ENCODE measurements at places on chromosomes 11 and 22. TPM values are rescaled to one million over a fixed set of nuclear protein-coding genes. Genes with fewer than 3 reads are reported as not detected.

ATG16L2 gene
- total RNA-seq: 9.2 TPM

RIBC2 gene
- 0.30 TPM for total RNA-seq

BCO2 gene
- 12.2 TPM for total RNA-seq

FAT3 gene
- 2.0 TPM for total RNA-seq

APOL5 gene
- total RNA-seq: not detected

CCDC134 gene
- 7.5 TPM for total RNA-seq

DCHS1 gene
- 10.4 TPM for total RNA-seq

OOSP3 gene
- total RNA-seq: not detected

ESAM gene
- 0.37 TPM for total RNA-seq

TBX10 gene
- total RNA-seq: not detected

SGSM1 gene
- not detected for total RNA-seq

SLC25A18 gene
- not detected for total RNA-seq

PGM2L1 gene
- total RNA-seq: 12.5 TPM

ENTHD1 gene
- not detected for total RNA-seq

UPB1 gene
- total RNA-seq: 0.30 TPM

RPUSD4 gene
- total RNA-seq: 24.6 TPM

C22orf31 gene
- total RNA-seq: not detected

MPEG1 gene
- total RNA-seq: not detected

ZDHHC8 gene
- 32.7 TPM for total RNA-seq

SCUBE2 gene
- 1.8 TPM for total RNA-seq

PIK3C2A gene
- 110 TPM for total RNA-seq

SCT gene
- total RNA-seq: not detected

OR52I2 gene
- not detected for total RNA-seq

CHRM1 gene
- total RNA-seq: not detected

PHF21B gene
- total RNA-seq: not detected

KCNK4 gene
- total RNA-seq: not detected

EHD1 gene
- 40.4 TPM for total RNA-seq

OR2AG2 gene
- 0.28 TPM for total RNA-seq

DEFB131B gene
- total RNA-seq: not detected

HBG2 gene
- not detected for total RNA-seq

MOV10L1 gene
- total RNA-seq: 14.8 TPM

HEPN1 gene
- total RNA-seq: 0.09 TPM

TNRC6B gene
- 18.1 TPM for total RNA-seq

EMID1 gene
- total RNA-seq: not detected

TRIM49 gene
- total RNA-seq: not detected

ATF4 gene
- total RNA-seq: 221 TPM

ROBO4 gene
- total RNA-seq: 0.46 TPM

SPTY2D1 gene
- 19.0 TPM for total RNA-seq

MUC15 gene
- total RNA-seq: not detected

DEPDC7 gene
- 8.9 TPM for total RNA-seq

MFRP gene
- total RNA-seq: not detected

SLC25A45 gene
- total RNA-seq: 1.5 TPM

CCDC89 gene
- 2.5 TPM for total RNA-seq

PCSK7 gene
- total RNA-seq: 70.0 TPM

TRPM5 gene
- not detected for total RNA-seq

DAGLA gene
- 4.4 TPM for total RNA-seq

MCHR1 gene
- 1.7 TPM for total RNA-seq
